ENCODE measurements at places on chromosomes 13 and 19.

DNA sequence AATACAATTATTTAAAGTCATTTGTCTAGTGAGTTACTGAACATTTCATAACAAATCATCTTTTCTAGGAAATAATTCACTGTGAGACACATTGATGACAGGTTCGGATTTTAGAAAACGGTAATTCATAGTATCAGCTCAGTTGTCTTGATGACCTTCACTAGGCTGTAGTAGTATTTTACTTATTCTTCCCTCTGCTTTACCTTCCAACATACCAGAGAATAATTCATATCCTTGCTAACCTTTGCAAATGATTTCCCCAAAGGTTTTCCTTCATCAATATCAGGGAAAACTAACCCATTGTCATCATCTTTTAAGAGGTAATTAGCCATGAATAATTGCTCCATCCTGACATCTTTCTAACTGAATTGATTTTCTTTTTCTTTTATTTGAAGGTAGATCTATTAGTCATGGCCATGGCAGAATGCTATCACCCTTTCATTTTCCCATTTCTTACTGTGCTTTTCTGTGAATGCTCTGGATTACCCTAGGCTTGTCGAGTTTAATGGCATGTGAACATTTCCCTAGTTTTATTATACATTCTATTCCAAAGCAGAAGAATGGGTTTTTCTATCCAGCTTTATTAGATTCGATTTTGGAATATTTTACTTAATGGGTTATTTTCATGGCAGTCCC, 299.2 kb downstream of the OLFM4 start:
- DNase-seq = no peak

GRCh38 chr13:80881942-80882445, 541.1 kb upstream of the SPRY2 start:
- DNase-seq = no peak

GRCh38 chr19:1469255-1470054, 9.6 kb downstream of the C19orf25 start:
- DNase-seq = no peak

DNA sequence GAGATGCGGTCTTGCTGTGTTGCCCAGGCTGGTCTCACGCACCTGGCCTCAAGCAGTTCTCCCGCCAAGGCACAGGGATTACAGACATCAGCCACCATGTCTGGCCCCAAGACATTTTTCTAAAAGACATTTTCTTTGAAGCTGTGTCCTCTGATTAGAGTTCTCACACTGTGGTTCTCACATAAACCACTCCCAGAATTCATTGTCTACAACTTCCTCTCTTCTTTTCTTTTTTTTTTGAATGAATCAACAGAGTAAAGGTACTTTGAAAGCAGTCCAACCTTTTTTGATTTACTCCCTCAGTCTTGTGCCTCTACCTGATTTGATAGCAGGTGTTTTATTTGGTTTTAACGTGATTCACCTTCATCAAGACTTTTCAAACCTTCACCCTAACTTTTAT, 14.3 kb upstream of the SHD start:
- no peak for DNase-seq

DNA sequence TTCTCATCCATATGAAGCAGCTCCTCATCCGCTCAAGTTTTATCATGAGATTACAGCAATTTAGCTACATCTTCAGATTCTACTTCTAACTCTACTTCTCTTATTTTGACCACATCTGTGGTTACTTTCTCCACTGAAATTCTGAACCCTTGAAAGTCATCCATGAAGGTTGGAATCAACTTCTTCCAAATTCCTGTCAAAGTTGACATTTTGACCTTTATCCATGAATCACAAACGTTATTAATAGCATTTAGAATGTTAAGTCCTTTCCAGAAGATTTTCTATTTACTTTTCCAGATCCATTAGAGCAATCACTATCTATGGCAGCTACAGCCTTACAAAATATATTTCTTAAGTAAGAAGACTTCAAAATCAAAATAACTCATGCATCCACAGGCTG, 421.7 kb upstream of the GPC6 start:
- DNase-seq = no peak

GRCh38 chr13:94660695-94661326, 51.5 kb downstream of the SOX21 start:
- no peak for DNase-seq

GRCh38 chr19:31348481-31349159, 616 bp downstream of the TSHZ3 start:
- DNase-seq = no peak

DNA sequence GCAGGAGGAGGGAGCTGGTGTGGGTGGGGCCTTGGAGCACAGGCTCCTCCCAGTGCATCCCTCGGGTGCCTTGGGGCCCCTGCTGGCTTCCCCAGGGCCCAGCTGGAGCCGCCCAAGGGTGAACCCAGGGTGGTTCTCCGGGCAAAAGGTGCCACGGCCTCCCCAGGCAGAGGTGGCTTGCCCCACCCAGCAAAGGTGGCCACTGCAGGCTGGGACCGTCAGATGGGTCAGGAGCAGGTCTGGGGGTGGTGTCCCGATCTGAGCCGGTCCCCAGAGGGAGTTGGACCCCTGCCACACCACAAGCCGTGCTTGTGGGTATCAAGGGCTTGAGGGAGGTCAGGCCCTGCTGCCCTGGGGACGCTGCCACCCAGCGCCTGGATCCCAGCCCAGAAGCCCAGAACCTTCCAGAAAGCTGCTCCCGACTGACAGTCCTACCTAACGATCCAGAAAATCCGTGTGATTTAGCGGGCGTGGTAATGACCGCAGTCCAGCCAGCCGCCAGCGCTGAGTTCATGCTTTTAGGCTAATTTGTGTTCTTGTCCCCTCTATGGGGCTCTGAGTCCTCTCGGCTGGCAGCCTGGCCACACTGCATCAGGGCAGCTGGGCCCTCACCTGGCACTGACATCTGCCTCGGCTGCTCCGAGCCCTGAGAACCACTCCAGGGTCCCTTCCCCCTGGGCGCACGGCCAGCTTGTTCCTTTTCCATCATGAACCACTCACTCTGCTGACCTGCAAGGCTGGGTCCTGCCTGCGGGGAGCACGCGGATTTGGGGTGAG, 5.0 kb upstream of the GRIN3B start:
- peak; percentile 71 for DNase-seq

- DNase-seq = no peak
Measured at GRCh38 chr19:8460516-8461298, 15.9 kb downstream of the HNRNPM start.

DNA sequence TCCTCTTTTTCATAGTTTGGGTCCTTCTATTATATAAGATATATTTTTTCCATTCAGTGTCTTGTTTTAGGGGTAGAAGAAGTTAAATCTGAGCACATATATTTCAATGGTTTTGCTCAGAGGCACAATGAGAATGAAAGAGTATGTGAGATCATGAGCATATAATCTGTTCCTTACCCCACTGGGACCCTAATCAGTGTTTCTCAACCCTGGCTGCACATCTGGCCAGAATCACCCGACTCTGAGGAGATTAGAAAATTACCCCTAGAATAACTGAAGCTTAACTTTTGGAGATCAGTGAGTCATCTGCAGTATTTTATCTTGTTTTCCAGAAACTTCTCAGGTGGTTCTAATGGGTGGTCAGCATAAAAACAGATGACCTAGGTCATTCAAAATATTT, 782 bp downstream of the CYSLTR2 start:
- no peak for DNase-seq
